Substantia nigra (tissue), 51 donors: ENCODE measurements at places on chromosomes 5 and 9.

DNA sequence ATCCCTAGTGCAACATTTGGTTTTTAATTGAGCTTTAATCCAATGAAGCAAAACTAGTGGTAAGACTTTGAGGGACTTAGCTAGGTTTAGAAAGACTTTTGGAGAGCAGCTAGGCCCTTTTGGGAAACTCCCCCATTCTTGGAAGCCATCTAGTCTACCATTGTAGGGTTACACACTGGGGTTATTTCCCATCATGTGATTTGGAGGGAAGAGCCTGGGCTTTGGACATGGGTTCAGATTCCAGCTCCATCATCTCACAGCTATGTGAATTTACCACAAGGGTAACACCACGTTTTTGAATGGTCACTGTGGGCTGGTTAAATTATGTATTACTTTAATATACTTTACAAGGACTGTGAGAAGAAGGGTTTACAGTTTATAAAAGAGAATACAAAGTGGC is 18.3 kb upstream of the TNFSF15 start:
- DNase-seq: no peak

- DNase-seq: no peak
These were observed 373.7 kb downstream of the ARL15 start for GRCh38 chr5:53936481-53937352.

- DNase-seq: no peak
These were observed 8.8 kb upstream of the GLIPR2 start for GRCh38 chr9:36127652-36128244.

DNA sequence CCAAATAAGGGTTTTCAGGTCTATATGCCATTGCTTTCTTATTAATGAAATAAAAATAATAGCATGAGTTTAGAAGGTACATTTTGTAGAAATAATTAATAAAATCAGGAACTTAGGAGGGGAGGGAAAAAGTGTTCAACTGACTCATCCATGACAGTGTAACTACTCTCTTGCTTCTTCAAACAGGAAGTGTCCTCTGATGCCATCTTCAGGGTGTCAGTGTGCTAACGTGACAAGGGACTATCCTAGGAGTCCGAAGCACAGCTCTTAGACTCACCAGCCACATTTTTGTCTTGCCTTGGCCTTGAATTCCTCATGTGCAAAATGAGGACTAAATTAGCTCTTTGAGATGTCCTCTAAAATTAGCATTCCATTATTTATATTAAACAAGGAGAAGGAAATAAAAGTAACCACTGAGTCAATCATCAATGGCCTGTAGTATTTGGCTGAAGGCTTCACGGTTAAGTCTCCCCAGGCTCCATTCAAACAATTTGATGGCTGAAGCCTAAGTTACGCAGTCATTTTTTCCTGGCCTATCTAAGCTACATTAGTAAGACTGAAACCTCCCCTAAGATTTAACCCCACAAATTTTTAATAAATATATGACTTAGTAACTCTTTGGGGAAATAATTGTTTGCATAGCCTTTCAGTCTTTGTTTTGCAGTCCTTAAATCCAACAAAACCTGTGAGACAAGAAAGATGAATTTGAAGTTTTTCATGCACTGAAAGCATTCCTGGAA is 151.1 kb downstream of the ARL15 start:
- no peak for DNase-seq

- no peak for DNase-seq
These were observed 84.4 kb upstream of the NUDT12 start for GRCh38 chr5:103646698-103647614.

DNA sequence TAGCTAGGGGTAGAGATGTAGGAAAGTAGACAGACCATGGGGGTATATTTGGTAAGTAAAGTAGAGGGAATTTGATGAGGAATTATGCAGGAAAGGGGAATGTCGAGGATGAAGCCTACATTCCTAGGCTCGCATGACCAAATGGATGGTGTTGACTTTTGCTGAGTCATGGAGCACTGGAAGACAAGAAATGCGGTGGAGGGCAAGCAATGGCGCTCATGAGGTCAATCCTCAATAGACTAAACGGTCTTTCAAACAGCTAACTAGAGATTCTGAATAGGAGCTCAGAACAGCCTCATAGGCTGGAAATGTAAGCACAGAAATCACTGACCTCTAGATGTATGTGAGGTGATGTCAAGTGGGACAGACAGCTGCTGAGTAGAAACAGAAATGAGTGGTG is 50.7 kb upstream of the FST start:
- no peak for DNase-seq

DNA sequence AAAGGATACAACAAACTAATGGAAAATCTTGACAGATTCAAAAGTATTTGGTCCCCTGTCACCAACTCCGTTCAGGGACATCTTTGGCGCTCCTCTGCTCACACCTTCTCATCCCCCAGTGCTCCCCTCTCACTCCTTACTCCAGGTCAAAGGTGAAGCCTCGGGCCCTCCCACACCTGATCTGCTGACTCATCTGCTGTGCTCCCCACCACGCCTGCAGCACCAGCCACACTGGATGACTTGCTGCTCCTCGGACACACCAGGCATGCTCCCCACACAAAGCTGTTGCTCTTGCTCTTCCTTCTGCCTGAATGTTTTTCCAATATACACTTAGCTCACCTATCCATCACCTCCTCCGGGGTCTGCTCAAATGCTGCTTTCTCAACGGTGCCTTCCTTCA is 123.4 kb downstream of the ESM1 start:
- DNase-seq: no peak

DNA sequence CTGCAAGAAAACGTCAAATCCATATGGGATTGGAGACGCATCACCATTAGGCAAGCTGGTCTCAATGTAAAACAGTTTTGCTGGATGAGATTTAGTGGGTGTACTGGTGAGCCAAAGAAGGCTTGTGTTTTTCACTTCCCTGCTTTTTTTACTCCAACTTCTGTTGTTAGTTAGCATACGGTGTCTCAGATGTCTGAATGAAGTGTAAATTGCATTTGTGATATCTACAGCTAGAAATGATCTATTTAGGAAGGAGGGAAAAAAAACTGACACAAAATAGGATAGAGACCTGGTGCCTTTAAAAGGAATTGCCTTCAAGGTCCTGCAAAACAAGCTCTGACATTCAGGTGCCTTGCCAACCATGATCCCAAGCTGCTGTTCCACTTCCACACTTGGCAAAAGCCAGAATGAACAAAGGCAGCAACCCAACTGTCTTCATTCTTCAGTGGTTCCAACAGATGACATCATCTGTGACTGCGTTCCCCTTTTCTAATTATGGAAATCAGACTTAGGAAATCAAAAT is 104.2 kb upstream of the RAI14 start:
- peak; percentile 10 for DNase-seq

- no peak for DNase-seq
These were observed 424.5 kb upstream of the CLINT1 start for GRCh38 chr5:158283397-158283796.

DNA sequence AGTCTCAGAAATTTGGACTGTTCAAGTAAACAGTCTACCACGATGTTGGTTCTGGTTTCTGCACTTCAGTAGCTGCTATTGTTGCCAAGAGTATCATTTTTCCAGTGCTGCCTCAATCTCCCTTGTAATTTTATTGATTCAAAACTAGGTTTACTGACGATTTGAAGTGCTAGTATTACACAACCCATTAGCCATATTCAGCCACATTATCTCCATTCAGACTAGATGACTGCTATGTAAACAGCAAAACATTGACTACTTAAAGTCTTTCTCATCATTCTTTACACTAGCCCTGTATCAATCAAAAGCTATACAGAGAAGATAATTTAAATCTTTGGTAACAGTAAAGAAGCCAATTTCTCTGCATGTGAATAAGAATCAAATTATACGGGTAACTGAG is 102.0 kb upstream of the TSLP start:
- no peak for DNase-seq

- DNase-seq: no peak
These were observed 27.3 kb upstream of the HSPA9 start for GRCh38 chr5:138602371-138603000.

GRCh38 chr9:135613946-135614805 is 25.2 kb downstream of the GLT6D1 start:
- no peak for DNase-seq

DNA sequence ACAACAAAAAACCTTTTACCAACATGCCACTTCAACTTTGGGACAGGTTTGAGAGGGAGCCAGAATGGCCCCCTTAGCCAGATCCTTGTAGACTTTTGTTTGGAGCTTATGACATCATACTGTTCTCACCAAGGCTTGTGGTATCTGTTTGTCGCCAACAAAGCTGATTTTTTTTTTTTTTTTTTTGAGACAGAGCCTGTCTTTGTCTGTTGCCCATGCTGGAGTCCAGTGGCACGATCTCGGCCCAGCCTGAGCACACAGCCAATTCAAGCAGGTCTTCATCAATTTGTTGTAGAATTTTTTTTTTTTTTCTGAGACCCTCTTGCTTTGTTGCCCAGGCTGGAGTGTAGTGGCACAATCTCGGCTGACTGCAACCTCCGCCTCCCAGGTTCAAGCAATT is 26.4 kb upstream of the NTNG2 start:
- no peak for DNase-seq

- DNase-seq: no peak
These were observed 13.1 kb upstream of the NCS1 start for GRCh38 chr9:130159057-130159456.

DNA sequence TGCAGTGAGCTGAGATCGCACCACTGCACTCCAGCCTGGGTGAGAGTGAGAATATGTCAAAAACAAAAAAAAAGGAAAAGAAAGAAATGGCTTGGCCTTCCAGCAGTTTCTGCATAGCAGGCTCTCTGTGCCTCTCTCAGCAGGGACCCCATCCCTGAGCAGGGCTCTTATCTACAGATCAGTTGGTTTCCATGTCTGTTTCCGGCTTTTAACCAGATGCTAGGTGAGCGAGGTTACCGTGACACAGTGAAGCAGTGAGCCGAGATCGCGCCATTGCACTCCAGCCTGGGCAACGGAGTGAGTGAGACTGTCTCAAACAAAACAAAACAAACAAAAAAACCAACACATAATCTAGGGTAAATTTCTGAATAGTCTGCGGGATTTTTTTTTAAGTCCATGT is 51.4 kb downstream of the COL5A1 start:
- DNase-seq: no peak

DNA sequence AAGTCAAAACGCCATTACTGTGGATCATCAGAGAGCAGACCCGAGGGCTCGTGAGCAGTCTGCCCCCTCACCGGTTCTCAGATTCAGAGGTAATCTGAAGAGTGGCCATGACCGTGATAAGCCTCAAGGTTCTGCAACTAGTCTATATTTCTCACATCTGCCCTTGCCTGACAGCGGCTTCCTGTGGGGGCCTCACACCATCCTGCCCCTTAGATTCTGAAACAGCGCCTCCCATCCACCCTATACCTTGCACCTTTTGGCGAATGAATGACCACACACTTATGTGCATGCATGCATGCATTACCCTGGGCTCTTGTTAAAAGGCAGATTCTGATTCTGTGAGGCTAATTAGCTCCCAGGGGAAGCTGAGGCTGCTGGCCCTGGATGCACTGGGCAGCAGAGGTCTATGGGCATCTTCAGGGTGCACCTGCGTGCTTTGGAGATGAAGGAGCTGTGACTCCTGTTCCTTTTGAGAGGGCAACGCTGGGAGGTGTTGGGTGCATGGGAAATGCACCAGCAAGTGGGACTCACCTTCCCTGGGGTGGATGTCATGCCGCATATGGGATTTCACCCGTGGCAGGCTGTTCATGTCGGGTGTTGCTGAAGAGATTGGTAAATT is 7.8 kb upstream of the GADD45G start:
- DNase-seq: no peak

DNA sequence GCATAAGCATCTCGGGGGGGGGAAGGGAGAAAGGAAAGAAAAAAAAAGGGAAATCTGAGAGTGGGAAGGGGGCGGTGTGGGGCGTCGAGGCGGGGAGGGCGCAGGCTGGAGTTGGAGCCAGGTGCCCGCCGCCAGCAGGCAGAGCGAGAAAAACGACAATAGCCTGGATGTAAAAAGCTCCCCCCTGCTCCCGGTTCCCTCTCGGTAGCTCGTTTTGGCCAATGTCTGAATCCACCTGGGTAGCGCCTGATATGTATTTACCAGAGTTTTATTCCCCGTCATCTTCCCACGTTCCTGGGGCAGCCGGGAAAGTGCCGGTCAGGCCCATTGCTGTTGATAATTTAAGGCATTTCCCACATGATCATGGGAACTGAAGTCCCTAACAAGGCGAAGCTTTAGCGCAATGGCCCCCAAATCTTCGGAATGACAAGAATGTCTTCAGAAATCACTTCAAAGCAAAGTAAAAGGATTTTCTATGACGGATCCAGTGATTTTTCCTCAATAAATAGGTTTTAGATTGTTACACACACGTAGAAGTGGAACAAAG is 3.0 kb upstream of the OTP start:
- no peak for DNase-seq

GRCh38 chr5:28275931-28276330 is 1237.5 kb upstream of the CDH9 start:
- no peak for DNase-seq

DNA sequence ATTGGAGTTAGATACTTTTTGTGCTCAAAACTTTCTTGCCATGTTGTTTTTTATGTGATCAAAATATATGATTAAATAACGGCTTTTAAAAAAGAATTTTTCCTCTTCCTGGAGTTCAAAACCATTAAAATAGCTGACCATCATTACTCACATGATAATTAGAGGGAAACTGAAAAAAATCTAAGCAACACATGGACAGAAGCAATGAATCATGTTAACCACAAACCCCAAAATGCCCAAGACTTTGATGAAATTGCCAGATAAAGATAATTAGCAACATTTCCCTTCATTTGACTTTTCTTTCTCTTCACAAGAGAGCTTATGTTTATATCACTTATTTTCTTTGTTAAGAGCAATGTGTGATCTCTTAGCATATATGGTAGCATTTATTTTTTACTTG is 1294.2 kb downstream of the EFNA5 start:
- DNase-seq: no peak

DNA sequence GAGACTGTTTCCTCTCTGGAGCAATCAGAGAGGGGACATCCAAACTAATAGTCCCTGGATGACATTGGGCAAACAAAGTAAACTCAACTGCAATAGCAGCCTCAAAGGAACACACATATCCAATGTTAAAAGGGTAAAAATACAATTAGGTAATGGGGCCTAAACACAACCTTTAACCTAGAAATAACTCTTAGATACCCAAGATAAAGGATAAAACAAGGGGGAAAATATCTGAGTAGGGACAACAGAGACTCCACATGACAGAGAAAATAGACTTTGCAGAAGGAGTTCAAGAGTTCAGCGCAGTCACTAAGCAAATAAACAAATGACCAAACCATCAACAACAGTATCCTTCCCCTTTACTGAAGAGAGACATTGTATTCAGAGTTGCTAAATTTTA is 149.3 kb downstream of the FBXO4 start:
- no peak for DNase-seq

DNA sequence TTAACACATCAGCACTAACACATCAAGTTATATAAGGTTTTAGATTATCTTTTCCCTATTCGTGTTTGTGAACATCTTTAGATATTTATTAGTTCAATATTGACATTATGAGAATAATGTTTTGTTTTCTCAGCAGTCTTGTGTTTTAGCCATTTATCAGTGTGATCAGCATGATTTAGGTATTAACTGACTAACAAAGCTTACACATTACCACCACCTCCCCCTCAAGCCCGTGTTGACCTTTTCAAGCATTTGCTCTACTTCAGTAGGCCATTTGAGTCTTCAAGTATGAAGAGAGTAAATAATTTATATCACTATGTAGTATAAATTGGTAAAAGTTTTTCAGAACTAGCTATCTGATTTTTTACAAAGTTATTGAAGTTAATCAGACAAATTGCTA is 6.9 kb downstream of the PBX3 start:
- no peak for DNase-seq
